H54 (cell line): ENCODE measurements at places on chromosomes 6 and 20.

DNA sequence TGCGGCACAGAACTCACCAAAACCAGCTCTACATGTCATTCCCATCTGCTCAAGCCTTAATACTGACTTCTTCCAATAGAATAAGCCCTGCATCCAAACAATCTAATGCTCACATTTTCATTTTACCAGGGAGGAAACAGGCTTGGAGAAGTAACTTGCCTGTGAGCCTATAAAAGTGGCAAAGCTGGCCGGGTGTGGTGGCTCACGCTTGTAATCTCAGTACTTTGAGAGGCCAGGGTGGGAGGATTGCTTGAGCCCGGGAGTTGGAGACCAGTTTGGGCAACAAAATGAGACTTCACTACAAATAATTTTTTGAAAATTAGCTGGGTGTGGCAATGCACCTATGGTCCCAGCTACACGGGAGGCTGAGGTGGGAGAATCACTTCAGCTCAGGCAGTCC is 133.7 kb downstream of the LY86 start:
- no peak for DNase-seq

DNA sequence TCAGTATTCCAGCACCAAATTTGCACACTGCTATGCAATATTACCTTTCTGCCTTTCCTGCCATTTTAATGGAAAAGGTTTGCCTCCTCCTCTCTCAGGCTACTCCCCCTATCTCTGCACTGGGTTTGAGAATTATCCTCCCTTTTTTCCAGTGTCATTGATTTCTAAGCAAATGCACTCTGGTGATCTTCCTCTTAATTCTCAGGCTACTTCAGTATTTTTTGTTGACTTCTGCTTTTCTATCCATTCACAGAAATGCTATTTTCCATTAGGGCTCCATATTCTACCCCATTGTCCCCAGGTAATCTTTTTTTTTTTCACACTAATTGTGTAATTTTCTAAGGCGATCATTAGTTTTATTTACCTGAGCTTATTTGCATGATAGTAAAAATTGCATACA is 144.0 kb downstream of the GJA1 start:
- no peak for DNase-seq

DNA sequence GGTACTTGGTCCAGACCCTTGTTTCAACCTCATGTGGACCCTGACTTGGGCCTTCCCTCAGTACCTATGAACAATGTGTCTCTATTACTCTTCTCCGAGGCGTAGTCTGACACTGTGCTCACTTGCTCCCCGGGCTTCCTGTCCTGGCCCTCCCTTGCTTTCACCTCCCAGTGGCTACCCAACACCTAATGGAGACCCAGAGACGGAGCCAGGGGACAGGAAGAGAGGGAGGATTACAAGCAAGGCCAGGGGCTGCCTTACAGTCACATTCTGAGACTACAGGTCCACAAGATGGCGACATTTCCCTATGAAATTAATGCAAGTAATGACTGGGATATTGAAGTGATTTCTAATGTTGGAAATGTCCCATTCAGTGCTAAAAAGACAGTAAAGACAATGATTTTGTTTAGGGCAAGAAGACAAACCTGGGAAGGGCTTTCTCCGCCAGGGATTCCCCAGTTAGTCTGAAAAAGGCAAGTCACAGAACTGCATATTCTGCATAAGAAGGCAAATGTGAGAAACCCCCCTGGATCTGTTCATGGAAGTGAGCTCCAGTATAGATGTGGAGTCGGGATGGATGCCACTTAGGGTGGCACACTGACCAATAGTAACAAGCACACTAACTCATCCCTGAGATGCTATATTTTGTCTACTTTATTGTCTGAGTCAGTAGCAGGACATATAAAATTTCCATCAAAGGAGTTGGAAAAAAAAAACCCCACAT is 44.0 kb upstream of the ZBTB24 start:
- no peak for DNase-seq

GRCh38 chr20:18839507-18840247 is 26.1 kb downstream of the SCP2D1 start:
- DNase-seq = no peak

DNA sequence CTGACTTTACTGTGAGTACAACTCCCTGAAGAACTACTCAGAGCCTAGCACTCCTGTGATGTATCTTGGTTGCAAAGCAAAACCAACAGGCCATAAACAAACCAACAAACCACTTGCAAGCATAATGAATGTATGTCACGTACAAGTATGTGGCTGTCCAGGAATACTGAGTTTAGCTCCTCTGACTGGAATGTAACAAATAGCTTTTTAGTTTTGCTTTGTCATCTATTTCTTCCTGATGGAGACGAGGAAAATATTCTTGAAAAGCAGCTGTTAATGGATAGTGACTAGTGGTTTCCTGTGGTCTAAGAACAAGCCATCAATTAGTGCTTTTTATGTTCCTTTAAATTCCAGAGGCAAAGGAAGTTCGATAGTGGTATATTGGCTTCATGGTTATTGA is 101.9 kb upstream of the LY86 start:
- DNase-seq = no peak

DNA sequence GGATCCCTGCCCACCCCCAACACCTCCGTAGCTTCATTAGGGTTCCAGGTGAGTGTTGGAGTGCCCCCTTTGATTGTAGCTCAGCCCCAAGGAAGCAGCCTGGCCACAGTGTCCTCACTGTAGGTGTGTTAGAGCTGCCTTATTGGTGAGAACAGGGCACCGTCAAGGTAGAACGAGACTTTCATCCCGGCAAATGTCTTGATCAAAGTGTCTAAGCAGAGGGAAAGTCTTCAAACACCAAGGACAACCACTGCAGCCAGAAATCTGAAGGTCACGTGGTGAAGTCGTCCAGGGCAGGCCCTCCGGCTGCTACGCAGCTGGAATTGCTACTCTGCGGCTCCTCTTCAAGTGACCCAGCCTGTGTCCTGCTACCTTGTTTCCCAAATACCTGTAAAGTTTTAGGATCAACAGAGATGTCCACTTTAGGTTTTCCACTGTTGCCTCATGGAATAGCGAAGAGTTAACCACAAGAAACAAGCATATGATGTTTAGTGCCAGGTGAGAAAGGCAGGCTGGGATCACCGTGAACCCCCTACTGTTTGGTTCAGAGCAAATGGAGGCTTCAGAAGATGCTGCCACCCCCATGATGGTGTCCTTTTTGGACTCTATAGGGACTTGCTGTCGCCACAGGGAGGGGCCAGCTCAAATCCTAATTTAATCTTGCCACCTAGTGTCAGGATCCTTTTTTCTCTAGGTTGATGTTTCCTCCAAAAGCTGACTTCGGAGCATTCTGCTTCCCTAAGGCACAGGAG is 1.7 kb upstream of the DLL1 start:
- DNase-seq = peak; percentile 30

DNA sequence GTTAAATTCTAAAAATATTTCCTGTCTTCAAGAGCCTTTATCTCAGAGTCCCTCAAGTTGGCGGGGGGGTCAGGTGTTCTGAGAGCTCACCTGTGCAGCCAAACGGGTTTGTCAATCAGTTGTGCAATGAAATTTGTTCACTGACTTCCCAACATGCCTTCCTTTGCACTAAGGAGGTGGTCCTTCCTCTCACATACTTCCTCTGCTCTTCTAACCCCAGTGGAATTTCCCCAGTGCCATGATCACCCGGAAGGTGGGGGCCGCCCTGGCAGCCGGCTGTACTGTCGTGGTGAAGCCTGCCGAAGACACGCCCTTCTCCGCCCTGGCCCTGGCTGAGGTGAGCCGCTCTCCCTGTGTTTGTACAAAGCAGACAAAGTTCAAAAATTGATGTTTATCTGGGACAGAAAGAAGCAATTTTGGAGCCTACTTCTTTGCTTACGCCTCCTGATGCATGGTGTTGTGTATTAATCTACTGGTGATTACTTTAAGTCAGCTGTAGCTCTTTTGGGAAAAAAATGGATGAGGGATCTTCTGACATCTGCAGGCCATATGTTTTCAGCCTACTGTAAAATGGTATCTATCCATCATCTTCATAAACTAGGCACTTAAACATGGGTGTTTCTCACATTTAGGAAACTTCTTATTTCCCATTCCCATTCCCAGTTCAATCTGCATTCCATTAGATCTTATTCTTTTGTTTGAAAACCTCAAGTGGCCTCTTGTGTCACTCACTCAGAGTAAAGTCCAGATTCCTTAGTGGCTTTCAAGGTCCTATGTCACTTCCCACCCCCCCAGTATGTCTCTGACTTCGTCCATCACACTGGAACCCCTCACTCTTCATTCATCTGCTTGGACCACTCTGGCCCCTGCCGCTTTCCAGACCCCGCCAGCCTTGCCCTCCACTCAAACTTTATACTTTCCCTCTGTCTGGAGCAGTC is 10.1 kb downstream of the ALDH5A1 start:
- DNase-seq = no peak

DNA sequence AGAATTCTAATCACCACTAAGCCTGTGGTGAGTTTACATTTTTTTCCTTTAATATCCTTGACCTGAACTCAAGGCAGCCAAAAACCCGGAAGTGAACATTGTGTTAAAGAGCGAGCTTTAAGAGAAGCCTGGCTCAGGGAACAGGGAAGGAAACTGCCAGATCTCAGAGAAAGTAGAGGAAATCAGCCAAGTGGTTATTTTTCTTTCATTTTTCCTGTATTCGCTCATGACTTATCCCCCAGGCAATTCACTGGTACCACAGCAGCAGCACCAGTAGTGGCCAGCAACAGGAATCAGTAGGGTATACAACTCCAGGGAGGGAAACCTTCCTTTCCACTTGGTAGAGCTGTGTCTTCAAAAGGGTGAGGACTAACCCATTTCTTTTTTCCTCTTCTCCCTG is 89.6 kb upstream of the HMGCLL1 start:
- no peak for DNase-seq

- DNase-seq = no peak
These were observed 16.7 kb upstream of the PRDM1 start for GRCh38 chr6:106069478-106069877.

- DNase-seq = no peak
These were observed 849 bp downstream of the GSTA4 start for GRCh38 chr6:52994031-52994838.

GRCh38 chr6:90765491-90765890 is 178.6 kb upstream of the MAP3K7 start:
- DNase-seq = no peak

DNA sequence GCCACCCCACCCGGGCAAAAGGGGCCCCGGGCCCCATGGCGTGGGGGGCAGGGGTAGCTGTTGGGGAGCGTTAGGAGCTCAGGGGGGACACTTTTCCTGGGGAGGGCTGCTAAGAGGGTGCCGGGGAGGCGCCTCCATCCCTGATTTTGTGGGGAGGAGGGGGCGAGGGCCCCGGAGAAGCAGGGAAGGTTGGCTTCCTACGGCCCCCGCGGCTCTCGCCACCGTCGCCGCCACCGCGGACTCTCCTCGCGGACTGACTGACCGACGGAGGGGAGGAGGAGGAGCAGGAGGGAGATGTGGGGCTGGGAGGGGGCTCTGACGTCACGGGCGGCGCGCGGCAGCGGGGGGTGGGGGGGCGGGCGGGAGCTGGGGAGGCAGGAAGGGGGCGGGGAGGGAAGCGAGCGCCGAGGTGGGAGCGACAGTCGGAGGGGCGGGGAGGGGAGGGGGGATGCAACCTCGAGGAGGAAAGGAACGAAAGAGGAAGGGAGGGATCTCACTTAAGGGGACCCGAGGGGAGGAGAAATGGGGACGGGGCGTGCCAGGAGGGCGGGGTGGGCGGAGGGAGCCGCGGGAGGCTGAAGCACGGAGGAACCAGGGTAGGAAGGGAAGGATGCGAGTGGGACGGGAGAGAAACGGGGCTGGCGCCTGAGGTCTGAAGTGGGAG is 5.1 kb downstream of the GABBR1 start:
- DNase-seq = peak; percentile 81

DNA sequence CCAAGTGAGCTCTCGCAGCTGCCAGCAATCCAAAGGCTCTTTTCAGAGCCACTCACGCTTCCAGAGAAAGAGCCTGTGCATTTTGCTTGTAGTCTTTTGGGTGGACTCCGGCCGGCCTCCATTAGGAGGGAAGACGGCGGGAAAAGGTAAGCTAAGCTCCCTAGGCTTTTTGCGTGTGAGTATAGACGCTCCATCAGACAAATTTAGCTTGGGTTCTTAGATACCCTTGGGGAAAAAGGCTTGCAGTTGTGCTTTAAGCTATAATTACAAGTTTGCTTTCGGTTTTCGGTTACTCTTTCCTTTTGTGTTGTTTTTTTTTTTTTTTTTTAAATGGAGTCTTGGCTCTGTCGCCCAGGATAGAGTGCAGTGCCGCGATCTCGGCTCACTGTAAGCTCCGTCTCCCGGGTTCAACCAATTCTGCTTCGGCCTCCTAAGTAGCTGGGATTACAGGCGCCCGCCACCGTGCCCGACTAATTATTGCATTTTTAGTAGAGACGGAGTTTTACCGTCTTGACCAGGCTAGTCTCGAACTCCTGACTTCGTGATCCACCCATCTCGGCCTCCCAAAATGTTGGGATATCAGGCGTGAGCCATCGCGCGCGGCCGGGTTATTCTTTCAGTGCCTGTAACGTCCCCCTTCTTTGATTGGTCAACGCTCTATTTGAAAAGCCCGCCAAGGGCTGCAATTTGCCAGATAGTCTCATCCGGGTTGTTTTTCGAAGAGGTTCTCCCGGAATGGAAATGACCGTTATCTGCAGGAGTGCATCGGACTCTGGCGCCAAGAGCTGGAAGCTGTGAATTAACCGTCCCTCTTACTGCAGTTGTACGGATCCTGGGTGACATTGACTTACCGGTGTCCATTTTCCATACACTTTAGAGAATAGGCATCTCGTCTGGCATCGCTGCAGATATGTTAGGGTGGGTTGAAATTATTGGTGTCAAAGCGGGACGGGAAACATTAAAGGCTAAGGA is 18.1 kb downstream of the OR2B2 start:
- no peak for DNase-seq

GRCh38 chr20:59448196-59448595 is 147.8 kb downstream of the EDN3 start:
- no peak for DNase-seq

DNA sequence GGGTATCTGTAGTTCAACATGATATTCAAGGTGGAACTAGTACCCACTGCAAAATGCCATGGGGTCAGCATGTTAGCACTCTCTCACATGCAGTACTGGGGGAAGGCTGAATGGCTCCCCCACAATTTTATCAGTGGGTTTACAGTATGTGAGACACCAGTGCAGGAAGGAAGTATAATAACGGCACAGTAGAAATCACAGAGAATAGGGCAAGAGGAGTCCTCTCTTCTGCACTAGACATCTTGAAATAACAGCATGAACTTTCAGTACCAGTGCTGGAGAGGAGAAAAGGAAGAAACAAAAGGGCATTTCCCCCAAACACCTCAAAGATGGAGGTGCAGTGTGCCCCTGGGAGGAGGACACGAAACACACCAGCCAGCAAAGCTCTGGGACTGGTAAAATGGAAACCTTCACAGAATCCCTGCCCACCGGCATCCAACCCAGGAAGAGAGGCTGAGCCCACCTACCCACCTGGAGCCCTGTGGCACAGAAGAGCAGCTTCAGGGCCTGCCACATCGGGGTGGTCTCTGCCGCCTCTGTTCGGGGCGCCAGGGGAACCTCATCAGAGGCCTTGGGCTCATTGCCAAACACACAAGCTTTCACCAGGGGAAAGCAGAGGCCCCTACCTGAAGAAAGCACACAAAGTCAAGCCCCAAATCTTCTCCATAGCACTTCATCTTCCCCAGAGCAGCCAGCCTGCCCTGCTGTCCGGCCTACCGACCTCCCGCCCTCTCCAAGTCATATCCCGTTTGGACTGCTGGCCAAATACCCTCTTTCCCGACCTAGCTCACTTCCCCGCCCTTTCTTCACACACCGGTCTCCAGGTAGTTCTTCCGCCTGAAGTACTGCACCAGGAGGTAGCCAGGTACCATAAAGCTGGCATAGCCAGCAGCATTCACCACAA is 1.2 kb downstream of the SLC35B2 start:
- DNase-seq = no peak
